Vagina (tissue), 2 donors: ENCODE measurements at places on chromosomes 12 and 14.
A peak's percentile ranks its signal among the peaks of the same experiment; 100 is the strongest.

DNA sequence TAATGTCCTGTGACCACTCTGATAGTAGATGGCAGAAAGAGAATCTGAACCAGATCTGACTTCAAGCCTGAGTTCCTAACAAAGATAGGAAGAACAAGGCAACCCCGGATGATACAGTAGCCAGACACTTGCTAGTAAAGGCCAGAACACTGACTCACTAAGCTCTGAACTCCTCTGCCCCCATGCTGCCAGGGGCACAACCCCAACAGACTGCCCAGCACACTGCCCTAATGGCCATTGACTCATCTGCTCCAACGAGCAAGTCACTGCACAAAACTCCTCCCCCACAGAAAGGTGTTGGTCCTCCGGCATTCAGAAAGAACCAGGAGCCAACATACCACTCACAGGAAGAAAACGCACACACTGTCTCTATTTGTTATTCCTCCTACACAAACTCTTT, 179.6 kb upstream of the NUDT4 start:
- no peak for DNase-seq

GRCh38 chr12:80277732-80278131, 166.3 kb upstream of the PTPRQ start:
- no peak for DNase-seq

- DNase-seq, result no peak
Measured at GRCh38 chr14:85583380-85583779, 53.4 kb downstream of the FLRT2 start.

DNA sequence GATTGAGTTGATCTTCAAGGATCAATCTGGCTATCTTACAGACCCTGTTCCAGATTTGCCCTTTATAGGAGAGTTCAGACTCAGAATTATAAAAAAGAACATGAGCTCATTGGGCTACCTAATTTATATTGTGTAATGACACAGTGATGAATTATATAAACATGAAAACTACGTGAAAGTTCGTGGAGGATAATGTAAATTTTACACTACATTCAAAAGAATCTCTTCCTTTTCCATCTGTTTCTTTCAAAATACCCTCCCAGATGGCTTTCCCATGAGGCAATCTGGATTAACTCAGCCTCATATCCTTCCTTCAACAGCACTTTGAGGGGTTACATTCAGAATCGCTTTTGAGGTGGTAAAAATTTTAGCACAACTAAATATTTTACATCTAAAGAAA, 129.3 kb downstream of the HMGA2 start:
- DNase-seq, result no peak

DNA sequence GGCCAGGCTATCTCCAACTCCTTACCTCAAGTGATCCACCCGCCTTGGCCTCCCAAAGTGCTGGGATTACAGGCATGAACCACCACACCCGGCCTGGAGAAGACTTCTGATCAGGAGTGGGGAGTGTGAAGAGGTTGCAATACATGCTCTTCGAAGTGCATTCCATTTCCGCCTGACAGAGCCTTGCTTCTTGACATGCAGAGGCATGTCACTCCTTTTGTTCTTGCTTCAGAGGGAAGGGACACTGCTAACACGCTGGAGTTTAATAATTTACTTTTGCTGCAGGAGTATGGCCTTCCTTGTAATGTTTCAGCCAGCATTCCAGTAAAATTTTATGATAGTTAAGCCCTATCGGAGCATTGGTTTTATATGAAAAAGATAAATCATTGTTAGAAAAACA, 74.9 kb downstream of the SLC25A47 start:
- no peak for DNase-seq

DNA sequence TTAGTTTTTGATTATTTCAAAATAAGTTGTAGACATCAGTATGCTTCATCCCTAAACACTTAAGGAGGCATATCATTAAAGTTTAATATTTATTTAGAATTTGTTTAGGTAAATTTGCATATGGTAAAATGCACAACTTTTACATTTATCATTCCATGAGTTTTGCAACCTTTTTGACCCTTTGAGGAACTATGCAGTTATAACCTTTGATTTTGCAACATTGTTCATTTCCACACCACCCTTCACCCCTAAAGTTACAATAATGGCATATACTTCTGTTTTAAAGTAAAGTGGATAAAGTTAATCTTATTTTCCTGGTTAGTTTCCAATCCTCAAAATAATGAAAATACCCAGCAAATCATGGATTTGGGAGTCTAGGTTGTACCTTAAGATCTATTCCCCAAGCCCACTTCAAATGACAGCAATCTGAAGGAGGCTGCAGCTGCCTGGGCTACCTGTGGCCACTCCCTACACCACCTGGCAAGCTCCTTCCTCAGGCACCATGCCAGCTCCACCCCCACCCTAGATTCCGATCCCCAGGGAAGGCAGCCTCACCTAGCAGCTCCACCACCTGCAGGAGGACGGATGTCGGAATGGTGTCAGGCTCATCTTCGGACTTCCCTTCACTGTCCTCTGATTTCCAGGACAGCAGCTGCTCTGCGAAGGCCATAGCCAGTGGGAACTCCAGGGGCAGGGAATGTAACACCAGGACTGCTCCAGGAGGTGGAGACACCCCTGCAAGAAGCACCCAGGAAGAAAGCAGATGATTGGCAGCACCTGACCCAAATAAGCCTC, 65.1 kb downstream of the TRAFD1 start:
- no peak for DNase-seq

DNA sequence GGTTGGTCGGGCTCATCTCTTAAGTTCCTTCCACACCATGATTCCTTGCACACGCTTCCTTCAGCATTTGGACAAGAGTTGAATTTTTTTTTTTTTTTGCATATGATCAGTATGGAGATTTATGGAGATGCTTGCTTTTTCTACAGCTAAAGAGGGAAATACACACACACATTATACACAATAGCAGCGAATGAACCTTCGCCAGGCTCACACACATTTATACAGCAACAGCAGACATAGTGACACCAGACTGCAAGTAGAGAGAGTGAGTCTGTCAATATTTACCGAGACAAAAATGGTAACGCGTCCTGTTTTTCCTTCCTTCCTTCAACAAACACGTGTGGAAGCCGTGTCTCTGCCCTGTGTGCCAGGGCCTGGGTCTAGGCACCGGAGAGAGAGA, 897.9 kb downstream of the BCL11B start:
- no peak for DNase-seq

DNA sequence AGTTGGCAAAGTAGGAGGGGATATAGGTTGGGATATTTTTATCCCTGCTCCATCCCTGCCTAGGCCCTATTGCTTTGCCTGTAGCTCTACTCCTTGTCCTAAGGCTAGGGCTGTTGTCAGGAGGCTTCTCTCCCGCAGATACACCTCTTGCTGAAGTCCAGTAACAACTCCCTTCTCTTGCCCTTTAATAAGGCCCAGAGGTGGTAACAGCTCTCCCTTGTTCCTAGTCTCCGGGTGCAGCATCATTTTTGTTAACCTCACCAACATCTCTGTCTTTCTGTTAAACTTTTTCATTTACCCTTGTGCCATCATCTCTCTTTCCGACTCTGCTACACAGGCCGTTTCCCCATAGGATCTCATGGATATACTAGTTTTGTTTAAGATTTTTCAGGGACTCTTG, 6.3 kb downstream of the ASCL1 start:
- DNase-seq, result no peak

DNA sequence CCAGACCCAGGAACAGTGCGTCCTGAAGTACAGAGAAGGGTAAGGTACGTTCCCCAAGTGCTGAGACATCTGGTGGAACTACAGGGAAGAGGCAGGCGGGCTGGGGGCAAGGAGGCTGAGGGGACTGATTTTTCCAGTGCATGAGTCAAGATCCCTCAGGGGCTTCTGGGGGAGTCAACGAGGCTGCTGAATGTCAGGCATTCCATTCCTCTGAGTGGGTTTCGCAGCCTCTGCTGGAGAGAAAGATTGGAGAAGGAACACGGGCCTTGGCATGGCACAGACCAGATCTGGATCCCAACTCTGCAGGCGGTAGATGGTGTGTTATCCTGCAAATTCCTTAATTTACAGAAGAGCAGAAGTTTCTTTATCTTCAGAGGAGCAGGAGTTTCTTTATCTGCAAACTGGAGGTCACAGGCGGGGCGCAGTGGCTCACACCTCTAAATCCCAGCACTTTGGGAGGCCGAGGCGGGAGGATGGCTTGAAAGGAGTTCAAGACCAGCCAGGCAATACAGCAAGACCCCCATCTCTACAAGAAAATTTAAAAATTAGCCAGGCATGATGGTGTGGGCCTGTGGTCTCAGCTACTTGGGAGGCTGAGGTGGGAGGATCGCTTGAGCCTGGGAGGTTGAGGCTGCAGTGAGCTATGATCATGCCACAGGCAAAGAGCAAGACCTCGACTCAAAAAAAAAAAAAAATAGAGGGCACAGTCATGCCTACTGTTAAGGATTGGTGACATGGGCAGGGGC, 132.6 kb upstream of the MAP1LC3B2 start:
- peak; percentile 92 for DNase-seq

DNA sequence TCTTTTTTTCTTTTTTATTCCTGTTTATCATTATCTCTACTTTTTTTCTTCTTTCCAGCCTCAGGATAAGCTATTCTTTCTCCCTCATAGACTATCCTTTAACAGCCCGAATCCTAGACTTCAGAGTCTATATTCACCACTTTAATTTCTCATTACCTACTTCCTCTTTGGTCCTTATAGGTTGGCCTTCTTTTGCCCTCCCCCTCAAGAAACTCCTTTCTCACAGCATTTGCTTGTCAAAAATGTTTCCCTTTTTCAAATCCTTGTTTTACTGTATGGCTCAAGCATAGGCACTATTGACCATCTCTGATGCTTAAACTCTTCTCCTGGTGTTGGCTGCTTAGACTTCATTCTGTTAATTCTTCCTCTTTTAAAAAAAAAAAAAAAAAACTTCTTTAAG, 52.5 kb downstream of the KIAA0586 start:
- no peak for DNase-seq

- DNase-seq, result no peak
Measured at GRCh38 chr12:109519787-109520186, 42.4 kb downstream of the UBE3B start.

DNA sequence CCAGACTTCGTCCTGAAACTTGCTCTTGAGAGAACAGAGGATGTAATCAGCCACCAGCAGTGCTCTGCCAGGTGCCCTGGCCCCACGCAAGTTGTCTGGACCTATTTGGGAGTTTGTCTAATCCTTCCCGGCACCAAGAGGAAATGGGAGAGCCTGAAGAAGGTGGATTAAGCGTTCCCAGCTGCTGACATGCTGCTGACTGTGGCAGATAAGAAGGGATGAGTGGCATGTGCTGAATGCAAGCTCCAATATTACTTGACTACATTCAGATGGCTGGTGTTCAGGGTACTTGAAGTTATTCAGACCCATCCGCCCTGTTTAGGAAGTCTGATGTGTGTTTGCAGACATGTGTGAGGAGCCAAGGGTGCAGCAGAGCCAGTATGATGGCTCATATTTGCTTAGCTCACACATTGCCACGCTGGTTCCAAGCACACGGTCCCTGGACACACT, 440.6 kb upstream of the CCDC196 start:
- DNase-seq, result no peak

DNA sequence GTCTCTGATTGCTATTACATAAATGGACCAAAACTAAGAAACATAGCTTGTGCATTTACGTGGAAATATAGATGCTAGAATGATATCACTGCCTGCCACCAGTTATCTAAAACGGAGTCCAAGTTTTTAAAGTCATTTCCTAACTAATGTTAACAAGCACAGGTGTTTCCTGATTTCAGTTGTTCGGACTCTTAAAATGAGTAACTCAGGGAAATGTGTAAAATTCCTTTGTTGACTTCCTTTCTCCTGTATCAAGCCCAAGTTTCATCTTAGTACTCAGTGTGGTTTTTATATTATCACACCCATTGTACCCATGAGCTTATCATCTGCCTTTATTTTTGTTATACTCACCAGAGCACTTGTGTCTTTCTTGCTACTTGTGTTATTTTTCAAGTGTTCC, 13.2 kb upstream of the PRKCH start:
- DNase-seq, result no peak

DNA sequence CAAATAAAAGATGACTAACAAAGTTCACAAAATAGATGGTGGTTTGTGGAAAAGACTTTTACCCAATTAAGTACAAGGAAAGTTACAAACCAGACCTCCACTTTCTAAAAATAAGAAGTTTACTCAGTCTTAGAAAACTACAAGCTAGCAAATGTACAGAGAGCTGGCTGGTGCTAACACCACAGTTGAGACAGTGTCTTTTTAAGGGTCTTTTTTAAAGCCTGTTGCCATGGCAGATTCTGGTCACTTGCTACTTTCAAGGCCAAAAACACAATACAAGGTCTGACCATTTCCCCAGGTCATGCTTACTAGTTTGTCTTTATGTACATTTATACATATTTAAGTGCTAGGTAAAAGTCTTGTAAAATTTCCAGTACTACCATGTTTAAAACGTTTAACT, 2.4 kb downstream of the BTG1 start:
- DNase-seq, result no peak

- no peak for DNase-seq
Measured at GRCh38 chr12:132804426-132804861, 24.2 kb downstream of the GOLGA3 start.

GRCh38 chr12:128754275-128754674, 69.5 kb downstream of the SLC15A4 start:
- DNase-seq, result no peak

GRCh38 chr12:14931359-14931758, 7.0 kb downstream of the ERP27 start:
- no peak for DNase-seq

DNA sequence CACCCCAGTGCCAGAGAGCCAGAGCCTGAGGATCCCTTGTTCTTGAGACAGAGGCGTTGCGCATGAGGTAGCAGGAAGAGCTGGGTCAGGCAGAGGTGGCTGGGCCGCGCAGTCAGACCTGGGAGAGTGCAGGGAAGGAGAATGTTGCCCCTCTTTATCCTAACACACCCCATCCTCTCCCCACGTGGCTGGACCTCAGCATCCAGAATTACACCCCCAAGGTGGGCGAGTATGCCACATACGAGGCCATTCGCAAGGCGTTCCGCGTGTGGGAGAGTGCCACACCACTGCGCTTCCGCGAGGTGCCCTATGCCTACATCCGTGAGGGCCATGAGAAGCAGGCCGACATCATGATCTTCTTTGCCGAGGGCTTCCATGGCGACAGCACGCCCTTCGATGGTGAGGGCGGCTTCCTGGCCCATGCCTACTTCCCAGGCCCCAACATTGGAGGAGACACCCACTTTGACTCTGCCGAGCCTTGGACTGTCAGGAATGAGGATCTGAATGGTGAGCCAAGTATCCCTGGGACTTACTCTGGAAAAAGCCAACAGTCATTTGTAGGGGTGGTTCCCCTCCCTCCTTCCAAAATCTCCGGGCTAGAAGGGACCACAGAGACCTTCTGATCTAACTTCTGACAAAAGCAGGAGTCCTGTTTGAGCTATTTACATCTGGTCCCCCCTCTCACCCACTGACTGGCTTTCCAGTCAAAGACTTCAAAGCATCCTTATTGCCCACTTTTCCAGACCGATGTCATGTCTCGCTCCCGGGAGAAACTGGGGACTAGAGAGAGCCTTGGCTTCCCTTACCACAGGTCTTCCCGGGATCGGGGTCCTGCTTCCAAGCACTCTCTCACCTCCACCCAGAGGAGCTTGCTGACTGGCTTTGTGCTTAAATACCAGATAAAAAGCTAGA, 6.1 kb downstream of the MMP14 start:
- DNase-seq, result no peak

DNA sequence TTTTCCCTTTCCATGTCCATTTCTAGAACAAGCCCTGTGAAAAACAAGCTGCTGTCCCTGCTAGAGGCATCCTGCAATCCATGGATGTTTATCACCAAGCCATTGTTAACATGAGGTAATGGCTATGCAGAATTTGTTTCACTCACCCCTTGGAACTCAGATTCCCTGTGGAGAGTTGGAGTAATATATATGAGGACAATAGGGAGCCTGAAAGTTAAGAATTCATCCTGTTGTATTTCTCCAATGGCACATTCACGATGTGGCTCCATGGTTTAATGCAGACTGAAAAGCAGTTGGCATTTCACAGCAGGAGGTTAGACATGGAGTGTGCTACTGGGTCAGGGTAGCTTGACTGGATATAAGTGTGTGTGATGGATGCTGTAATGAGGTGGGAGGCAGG, 32.4 kb downstream of the GPR65 start:
- no peak for DNase-seq
